Fibroblast of lung (primary cell): ENCODE measurements at places on chromosomes 5 and 9. TPM values are rescaled to one million over a fixed set of nuclear protein-coding genes. Genes with fewer than 3 reads are reported as not detected.

FOXD4L3 gene
- total RNA-seq, result under 0.01 TPM in 1 of 2 replicates, not detected in the other

HTR1A gene
- not detected in 2 replicates for total RNA-seq

- peak; percentile 47 for DNase-seq
These were observed 27.4 kb downstream of the QRFP start for GRCh38 chr9:130869250-130869649.

- DNase-seq, result peak; percentile 67
These were observed 52.8 kb upstream of the SLC44A1 start for GRCh38 chr9:105191508-105192121.

- DNase-seq, result no peak
These were observed 39.5 kb downstream of the FAM174A start for GRCh38 chr5:100574716-100575115.

IGFBPL1 gene
- total RNA-seq, result not detected in 2 replicates

PCDHB8 gene
- 0.26 and 1.3 TPM in 2 replicates for total RNA-seq

GRCh38 chr5:159971931-159972461, 36.9 kb upstream of the TTC1 start:
- peak; percentile 28 for DNase-seq

RASEF gene
- 0.51 and 1.2 TPM in 2 replicates for total RNA-seq

GRCh38 chr9:121735065-121735792, 83.8 kb downstream of the DAB2IP start:
- peak; percentile 72 for DNase-seq
